ENCODE measurements at places on chromosomes 7 and 10.
A peak's percentile ranks its signal among the peaks of the same experiment; 100 is the strongest.

- no peak for DNase-seq
Measured at GRCh38 chr10:45265996-45266395, 49.4 kb downstream of the OR13A1 start.

GRCh38 chr10:3129581-3130340 is 42.8 kb downstream of the PITRM1 start:
- no peak for DNase-seq

GRCh38 chr7:87059525-87060287 is at the start of gene ELAPOR2:
Gene ELAPOR2, minus strand, starts transcription at chr7:87059654. Its CDS starts 141 bp downstream, at chr7:87059513.
- DNase-seq: peak; percentile 72

- peak; percentile 31 for DNase-seq
Measured at GRCh38 chr10:112137154-112137987, 46.2 kb downstream of the GPAM start.

GRCh38 chr10:71234004-71234894 is 21.9 kb downstream of the UNC5B start:
- DNase-seq: no peak

- no peak for DNase-seq
Measured at GRCh38 chr10:78514459-78514858, 480.8 kb downstream of the RPS24 start.

DNA sequence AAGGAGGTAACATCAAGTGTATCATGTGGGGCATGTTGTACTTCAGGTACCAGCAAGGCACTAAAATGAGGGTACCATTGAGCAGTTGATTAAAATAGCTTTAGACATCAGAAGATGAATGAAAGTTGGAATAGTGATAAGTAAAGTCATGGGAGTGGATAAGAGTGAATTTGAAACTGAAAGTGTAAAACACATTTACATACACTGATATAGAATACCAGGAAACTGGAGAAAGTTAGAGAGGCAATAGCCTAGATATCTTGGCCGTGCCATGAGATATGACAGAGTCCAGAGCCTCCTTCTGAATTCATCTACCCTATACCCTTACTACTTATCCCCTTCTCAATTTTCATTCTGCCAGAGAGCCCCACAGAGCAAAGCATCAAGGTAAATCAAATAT is 76.6 kb downstream of the GRM3 start:
- DNase-seq: no peak

- DNase-seq: no peak
Measured at GRCh38 chr7:79211724-79212123, 241.7 kb downstream of the MAGI2 start.

DNA sequence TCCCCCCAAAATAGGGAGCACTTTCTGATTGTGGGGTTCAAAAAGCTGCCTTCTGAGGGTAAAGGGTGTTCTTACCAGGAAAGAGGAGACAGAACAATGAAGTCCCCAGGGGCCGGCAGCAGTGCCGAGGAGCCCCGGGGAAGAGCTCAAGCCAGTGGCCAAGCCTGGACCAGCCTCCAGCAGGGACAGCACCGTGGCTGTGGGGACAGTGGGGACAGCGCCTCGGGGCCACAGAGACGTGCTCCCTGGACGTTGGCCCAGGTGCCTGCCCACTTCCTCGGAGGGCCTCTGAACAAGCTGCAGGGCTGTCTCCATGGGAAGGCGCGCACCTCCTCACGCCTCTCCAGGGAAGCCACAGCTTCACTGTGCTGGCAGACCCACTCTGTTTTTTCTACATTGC is 312.6 kb downstream of the PTPRN2 start:
- DNase-seq: no peak

DNA sequence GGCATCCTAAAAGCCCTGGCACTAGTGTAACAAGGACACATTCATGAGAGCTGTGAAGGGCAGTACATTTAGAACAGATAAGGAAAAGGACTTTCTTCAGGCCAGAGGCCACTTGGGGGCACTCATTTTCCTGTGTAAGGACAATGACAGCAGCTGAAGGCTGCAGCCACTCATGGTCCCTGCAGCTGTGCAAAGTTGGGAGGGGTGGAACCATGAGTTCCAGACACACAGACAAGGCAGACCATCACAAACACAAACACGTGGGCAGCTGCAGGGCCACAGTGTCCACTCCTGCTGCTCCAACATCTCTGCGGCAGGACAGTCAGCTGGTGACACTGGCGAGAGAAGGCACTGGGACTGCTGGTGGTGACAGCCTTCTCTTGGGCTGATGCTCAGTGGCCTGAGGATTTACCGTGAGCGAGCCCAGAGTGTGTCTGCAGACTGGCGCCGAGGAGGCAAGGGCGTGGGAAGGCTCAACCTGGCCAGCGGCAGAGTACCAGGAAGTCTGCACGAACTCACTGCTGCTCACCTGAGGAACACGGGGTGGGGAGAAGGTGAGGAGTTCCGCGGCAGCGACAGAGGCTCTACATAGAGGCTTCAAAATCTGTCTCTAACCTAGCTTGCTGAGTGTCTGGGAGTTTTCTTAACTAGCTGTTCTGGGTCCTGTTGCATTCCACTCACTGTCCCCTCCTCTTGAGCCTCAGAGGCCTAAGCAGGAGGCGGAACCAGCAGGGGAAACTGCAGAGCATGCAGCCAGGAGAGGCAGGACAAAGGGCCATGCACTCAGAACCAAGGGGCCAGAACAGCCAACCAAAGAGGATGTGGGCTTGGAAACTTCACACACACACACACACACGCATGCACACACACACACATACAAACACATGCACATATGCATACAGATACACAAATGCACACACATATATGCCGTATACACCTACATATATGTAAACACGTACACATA is 76.5 kb upstream of the DDC start:
- no peak for DNase-seq

GRCh38 chr10:15738270-15738925 is 18.7 kb upstream of the ITGA8 start:
- no peak for DNase-seq

DNA sequence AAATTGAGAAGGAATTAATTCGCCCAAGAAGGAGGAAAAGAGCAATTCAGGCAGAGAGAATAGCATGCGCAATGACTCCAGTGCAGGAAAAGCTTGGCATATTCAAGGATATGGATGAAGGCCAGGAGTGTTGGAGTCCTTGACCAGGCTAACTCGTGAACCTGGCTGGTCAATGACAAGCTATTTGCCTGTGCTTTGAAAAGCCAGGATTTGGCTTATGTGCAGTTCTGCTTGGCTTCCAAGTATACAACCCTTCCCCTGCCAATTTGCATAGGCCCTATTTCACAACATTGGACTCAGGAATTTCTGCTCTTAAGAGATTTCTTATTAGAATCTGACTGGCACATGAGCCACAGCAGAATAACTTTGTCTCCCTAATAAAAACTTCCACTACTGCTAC is 72.3 kb upstream of the SP8 start:
- DNase-seq: no peak

GRCh38 chr7:47516386-47516785 is 65.5 kb downstream of the TNS3 start:
- no peak for DNase-seq

GRCh38 chr10:28684986-28685580 is 7.8 kb downstream of the BAMBI start:
- DNase-seq: no peak

GRCh38 chr7:127782075-127782474 is 130.1 kb downstream of the SND1 start:
- no peak for DNase-seq

DNA sequence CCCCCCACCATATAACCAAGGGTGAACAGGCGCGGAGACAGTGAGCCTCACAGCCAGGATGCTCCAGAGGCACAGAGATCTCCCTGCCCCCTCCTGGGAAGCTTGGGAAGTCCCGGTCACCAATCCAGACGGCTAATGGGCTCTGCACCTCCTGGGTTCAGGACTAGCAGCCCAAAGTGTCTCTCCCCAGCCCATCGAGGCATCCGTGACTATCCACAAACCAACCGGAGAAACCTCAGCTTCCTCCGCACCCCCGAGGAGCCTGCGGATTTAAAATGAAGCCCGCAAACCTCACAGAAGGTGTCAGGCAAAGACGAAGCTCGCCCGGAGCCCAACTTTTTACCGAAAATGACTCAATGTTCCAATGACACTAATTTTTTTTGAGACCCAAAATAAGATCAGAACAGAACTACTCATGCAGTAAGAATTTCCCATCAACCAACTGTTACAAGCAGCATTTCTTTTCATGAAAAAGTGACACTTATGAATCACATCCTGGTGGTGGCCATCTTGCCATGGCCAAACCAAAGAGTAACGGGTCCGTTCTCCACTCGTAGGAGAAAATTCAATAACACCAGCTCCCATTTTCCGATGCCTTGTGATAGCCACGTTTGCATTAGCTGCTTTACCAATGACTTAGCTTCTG is 6.0 kb downstream of the PDGFA start:
- no peak for DNase-seq

DNA sequence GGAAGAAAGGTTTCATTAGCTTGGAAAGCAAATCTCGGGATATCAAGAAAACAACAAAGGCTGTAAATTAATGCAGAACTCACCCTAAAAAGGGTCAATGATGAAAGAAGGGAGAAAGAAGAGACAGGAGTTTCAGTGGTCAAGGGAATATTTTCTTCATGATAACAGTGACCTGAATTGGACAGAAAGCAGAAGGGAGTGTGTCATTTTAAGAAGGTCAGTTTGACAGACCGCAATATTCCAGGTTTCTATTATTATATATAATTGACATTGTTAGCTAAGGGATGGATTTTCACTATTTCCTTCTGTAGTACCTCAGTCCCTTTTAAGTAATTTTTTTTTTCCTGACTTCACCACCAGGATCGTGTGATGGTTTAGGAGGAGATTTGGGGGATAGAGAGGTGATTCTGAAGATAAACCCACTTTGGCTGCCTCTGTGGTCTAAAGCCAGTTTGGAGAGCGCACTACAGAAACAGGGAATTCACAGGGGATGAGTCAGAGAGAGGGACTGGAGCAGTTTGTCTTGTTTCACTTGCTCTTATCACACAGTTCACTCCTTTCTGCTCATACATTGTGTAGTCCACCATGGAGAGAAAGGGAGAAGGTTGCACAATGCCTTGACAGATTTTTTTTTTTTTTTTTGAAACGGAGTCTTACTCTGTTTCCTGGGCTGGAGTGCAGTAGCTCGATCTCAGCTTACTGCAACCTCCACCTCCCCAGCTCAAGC is 417.9 kb downstream of the AUTS2 start:
- no peak for DNase-seq

DNA sequence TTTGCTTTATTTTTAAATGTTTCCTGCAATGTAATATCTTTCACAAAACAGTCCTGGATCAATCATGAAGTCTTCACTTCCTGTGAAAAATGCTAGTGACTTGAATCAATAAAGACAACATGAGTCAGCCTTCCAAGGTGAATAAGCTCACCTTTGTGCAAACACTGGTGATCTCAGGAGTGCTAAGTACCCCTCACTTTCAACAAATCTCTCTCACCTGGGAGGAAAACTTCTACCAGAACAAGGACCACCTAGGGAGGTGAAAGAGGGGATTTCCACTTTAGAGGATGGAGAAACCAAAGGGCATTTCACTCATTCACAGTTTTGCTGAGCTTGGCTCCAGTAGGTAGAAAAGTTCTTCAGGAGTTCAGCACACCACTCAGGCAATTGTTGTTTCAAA is 64.8 kb downstream of the CALD1 start:
- DNase-seq: no peak

GRCh38 chr10:17081431-17081830 is 48.2 kb downstream of the CUBN start:
- no peak for DNase-seq

DNA sequence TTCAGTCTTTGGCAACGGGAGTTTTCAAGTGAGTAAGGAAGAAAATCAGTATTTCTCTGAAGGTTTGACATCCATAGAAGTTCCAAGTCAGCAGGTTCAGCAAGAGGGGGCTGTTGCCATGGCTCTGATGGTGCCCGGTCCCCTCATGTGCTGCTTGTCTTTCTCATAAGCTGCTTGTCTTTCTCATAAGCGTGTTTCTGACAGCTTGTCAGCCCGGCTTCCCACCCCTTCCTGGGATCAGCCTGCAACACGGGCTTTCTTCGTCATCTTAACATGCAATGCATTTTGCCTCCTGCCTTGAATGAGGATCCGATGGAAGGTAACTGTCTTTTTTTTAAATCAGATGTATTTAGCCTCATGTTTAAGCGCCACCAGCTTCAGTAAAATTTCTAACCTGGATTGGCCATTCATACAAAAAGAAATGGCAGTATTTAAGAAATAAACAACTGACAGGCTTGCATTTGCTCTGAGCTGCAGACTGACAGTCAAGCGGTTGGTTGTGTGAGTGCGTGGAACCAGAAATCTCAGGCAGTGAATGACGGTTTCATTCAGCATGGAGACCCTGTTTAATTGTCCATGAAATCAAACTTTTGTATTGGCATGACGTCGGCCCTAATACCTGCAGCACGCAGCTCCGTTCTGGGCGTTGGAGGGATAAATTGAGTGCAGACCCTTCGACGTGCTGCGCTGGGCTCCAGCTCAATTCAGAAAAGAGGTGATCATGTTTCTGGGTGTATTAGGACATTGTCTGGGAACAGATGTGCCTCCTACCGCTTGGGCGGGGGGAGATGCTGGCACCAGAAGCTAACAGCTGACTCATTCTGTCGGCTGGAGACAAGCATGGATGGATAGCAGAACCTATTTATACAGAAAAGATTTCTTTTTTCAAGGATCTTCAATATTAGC is 454.7 kb upstream of the FOXK1 start:
- no peak for DNase-seq

GRCh38 chr7:144468990-144469732 is 65.7 kb upstream of the NOBOX start:
- DNase-seq: no peak

GRCh38 chr7:8014399-8014798 is 45.8 kb downstream of the GLCCI1 start:
- DNase-seq: no peak

DNA sequence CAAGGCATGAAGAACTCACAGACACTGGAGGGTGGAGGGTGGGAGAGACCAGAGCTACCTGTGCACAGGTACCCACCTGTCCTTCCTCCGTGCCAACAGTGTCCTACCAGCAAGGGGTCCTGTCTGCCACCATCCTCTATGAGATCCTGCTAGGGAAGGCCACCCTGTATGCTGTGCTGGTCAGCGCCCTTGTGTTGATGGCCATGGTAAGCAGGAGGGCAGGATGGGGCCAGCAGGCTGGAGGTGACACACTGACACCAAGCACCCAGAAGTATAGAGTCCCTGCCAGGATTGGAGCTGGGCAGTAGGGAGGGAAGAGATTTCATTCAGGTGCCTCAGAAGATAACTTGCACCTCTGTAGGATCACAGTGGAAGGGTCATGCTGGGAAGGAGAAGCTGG is 21.8 kb downstream of the PRSS2 start:
- DNase-seq: no peak

Measured in activated T-helper 1 cell treated with Interleukin-2 at 50 U/mL for 16 hours (primary cell).